Natural killer cell treated with Interleukin-12 subunit alpha and Interleukin-12 subunit beta and Interleukin-15 and Interleukin-18, amount 100 ng/mL, for 72 hours (primary cell): ENCODE measurements at places on chromosomes 2 and 18. TPM values are rescaled to one million over a fixed set of nuclear protein-coding genes. Genes with fewer than 3 reads are reported as not detected.

DNA sequence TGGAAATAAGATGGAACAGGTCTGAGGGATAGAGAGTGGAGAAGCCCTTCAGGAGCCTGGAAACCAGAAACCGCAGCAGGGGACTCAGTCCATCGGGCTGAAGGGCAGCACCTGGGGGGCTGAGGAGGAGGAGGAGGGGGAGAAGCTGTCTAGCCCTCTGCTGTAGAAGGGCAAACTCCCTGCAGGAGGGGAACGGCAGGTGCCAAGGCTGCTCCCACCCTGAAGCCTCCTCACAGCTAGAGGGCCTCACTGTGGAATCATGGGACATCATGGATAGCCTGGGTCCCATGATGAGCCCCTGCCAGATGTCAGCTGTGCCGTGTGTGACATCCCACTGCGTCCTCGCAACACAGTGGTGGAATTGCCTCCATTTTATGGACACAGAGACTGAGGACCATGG, 435 bp downstream of the MYO7B start:
- no peak for DNase-seq
- peaks cover 21% of the 10 kb centered on the region for H3K27me3 ChIP-seq
- H3K4me3 ChIP-seq = no peak overlapping the region
- H3K4me1 ChIP-seq = no peaks in the 10 kb centered on the region
- H3K27ac ChIP-seq = no peak overlapping the region
- no peaks in the 10 kb centered on the region for H3K36me3 ChIP-seq

DNA sequence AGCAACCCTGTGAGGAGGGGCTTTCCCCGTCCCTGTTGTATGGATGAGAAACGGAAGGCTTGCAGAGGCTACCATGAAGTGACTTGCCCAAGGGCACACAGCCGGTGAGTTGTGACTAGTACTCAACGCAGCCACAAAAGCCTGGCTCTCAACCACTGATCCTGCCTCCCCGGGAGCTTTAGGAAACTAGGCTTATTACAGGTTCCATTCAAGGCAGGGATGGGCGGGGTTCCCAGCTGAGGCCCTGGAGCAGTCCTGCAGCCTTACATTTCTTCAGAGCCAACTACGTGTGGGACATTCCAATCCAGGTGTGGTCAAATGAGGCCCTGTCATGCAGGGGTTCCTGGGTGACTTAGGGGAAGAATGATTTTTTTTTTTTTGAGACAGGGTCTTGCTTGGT, 59.6 kb downstream of the MEX3C start:
- no peaks in the 10 kb centered on the region for H3K36me3 ChIP-seq
- no peak overlapping the region for H3K4me3 ChIP-seq
- H3K27ac ChIP-seq = no peak overlapping the region
- DNase-seq = no peak

DNA sequence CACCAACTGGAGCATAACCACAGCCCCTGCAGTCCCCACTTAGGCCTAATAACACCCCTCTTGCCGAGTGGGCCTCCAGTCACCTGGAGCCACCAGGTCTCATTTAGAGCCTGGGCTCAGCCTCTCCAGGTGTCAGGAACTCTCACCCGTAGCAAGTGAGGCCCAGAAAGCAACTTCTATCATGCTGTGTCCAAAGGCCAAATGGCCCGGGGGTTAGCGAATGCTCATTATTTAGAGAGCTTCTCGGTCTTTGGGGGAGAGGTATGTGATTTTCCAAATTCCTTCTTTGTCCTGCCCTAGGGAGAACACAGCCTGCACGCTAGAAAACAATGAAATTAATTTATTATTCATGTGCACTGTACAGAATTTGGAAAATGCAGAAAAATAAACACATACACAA, 109.9 kb upstream of the PTPRM start:
- H3K4me3 ChIP-seq = no peak overlapping the region
- no peak for DNase-seq
- no peaks in the 10 kb centered on the region for H3K36me3 ChIP-seq

The SP5 gene
- total RNA-seq = not detected

The GPR55 gene
- total RNA-seq = 5.5 TPM

The TNFRSF11A gene
- total RNA-seq = 5.9 TPM

DNA sequence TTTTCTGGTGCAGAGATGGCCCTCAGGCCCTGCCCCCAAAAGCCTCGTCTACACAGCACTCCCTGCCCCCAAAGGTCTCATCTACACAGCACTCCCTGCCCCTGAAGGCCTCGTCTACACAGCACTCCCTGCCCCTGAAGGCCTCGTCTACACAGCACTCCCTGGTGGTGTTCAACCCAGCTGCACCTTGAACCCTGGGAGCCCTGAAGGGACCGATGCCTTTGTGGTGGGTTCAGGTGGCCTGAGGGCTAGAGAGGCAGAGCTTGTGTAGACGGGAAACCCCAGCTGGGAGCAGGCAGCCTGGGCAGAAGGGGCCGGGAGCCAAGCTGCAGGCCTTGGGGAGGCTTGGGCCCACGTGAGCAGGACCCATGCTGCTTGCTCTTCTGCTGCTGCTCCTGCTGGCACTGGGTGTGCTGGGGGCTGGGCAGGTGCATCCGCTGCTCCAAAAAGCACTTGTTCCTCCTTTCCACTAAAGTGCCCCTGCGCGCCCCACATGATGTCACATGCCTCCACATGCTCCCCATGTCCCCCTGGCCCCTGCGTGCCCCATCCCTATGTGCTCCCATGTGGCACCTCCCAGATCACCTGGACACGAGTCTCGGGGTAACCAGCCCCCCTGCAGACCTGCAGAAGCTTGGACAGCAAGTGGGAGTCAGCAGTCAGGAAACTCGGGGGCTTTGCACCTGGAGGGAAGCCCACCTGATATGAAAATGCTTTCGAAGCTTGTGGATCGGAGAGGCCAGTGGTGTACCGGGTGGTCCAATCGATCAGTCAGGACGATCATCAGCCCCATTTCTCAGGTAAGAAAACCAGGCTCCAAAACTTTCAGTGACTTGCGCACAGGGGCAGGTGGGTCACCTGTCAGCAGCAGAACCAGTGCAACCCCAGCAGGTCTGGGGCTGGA, 94.9 kb upstream of the CTDP1 start:
- peak; percentile 31 for DNase-seq
- no peak overlapping the region for H3K4me3 ChIP-seq
- no peaks in the 10 kb centered on the region for H3K27me3 ChIP-seq
- H3K4me1 ChIP-seq = no peaks in the 10 kb centered on the region

GRCh38 chr2:37230581-37230980, 815 bp downstream of the CEBPZ start:
- H3K4me1 ChIP-seq = peaks cover 16% of the 10 kb centered on the region
- peaks cover 6% of the 10 kb centered on the region for H3K36me3 ChIP-seq
- DNase-seq = no peak
- no peaks in the 10 kb centered on the region for H3K27me3 ChIP-seq
- no peak overlapping the region for H3K27ac ChIP-seq
- no peak overlapping the region for H3K4me3 ChIP-seq

GRCh38 chr18:52353589-52353988, 13.6 kb downstream of the DCC start:
- DNase-seq = no peak
- no peaks in the 10 kb centered on the region for H3K27me3 ChIP-seq
- no peak overlapping the region for H3K27ac ChIP-seq
- H3K36me3 ChIP-seq = no peaks in the 10 kb centered on the region
- no peaks in the 10 kb centered on the region for H3K4me1 ChIP-seq

- peaks cover 8% of the 10 kb centered on the region for H3K27me3 ChIP-seq
- no peaks in the 10 kb centered on the region for H3K36me3 ChIP-seq
- H3K4me1 ChIP-seq = no peaks in the 10 kb centered on the region
- DNase-seq = no peak
Observed at GRCh38 chr2:98924038-98924830, 11.8 kb downstream of the CRACDL start.

DNA sequence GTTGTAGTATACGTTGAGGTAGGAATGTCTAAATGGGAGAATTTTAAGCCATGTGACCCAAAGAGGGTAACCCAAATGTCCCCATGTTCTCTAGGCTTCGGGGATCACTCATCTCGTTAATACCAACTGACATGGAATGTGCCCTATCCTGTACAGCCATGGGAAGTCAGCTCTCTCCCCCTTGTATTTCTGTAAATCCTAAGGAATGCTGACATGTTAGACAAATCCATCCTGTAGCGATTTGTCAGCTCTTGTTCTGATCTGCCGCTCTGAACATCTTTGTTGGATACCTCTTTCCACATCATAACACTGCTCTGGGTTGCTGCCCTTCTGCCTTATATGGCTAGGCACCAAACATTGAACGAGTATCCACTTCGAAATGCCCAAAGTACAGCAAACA, 350.6 kb downstream of the RND3 start:
- H3K27me3 ChIP-seq = no peaks in the 10 kb centered on the region
- no peak overlapping the region for H3K27ac ChIP-seq
- no peak overlapping the region for H3K4me3 ChIP-seq
- DNase-seq = no peak
- H3K36me3 ChIP-seq = no peaks in the 10 kb centered on the region

The CMPK2 gene
- 5.7 TPM for total RNA-seq

GRCh38 chr2:225471039-225471438, 71.5 kb downstream of the NYAP2 start:
- no peak for DNase-seq
- peaks cover 14% of the 10 kb centered on the region for H3K4me1 ChIP-seq
- H3K36me3 ChIP-seq = no peaks in the 10 kb centered on the region

GRCh38 chr2:12669036-12669435, 47.7 kb upstream of the TRIB2 start:
- H3K4me3 ChIP-seq = no peak overlapping the region
- no peak for DNase-seq
- H3K36me3 ChIP-seq = peaks cover 7% of the 10 kb centered on the region
- H3K4me1 ChIP-seq = no peaks in the 10 kb centered on the region
- peaks cover 5% of the 10 kb centered on the region for H3K27me3 ChIP-seq

DNA sequence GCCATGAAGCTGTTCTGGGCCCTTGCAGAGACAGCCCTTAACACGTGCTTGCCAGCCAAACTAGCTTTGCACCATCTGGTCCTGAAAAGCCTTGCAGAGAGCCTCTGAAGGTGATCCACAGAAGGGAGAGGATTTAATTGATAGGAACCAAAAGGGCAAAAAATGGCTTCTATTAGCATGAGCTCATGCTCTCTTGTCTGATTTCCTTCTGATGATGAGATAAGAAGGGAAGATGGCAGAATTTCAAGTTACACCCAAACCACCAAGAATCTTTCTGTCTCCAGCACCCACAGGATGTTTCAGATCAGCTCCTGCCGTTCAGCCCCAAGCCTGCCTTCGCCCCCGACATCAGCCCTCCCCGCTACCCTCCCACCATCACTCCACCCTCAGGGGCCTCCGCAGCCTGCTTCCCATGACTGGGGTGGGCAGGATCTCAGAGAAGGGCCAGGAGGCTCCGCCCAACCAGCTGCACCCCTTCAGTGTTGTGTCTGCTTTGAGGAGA, 23.4 kb upstream of the GLI2 start:
- H3K27me3 ChIP-seq = peaks cover 19% of the 10 kb centered on the region
- no peak overlapping the region for H3K4me3 ChIP-seq
- peaks cover 2% of the 10 kb centered on the region for H3K4me1 ChIP-seq
- no peak for DNase-seq
- no peak overlapping the region for H3K27ac ChIP-seq
- no peaks in the 10 kb centered on the region for H3K36me3 ChIP-seq

DNA sequence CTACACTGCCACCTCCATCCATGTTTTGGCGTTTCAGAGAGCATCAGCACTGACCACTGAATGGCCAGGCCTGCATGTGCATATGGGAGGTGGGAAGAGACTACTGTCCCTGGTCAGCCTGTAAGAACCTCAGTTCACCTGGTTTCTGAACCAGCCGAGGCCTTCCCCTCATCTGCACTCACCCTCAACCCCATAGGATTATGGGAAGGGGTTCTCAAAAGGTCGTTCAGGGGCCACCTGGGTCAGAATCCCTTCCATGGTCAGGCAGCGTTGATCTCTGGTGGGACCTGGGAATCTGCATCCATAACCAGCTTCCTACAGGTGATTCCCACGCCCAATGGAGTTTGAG, 36.7 kb downstream of the TET3 start:
- no peak for DNase-seq
- no peaks in the 10 kb centered on the region for H3K36me3 ChIP-seq
- H3K4me3 ChIP-seq = no peak overlapping the region
- H3K27me3 ChIP-seq = no peaks in the 10 kb centered on the region

DNA sequence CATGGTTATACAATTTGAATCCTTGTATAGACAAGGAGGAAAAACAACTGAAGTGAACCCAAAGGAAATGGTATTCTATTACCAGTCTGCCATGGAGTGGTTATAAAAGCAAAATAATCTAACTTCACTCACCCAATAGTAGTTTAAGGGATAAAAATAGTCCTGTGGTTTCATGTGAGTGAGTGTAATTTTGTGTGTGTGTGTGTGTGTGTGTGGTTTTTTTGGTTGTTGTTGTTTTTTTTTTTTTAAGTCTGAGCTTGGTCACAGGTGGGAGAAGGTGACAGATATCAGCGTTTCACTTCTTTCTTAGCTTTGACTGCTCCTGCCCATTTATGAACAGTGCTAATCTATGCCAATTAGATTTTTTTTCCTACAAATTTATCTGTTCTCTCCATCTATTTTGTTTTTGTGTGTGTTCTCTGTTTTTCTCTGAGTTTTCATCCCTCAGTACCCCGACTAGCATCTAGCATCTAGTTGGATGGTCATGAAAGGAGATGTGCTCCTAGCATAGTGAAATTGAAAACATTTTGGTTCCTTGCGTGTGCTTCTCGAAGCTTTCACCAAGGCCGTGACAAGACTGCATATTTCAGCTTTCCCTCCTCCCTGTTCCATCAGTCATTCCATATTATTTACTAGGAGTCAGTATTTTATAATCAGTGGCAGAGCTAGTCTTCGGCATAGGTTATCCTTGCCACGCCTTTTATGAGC, 200.1 kb upstream of the DTNA start:
- no peak for DNase-seq
- H3K36me3 ChIP-seq = peaks cover 4% of the 10 kb centered on the region
- H3K4me1 ChIP-seq = no peaks in the 10 kb centered on the region
- H3K27ac ChIP-seq = no peak overlapping the region

The CHMP3 gene
- total RNA-seq = 45.1 TPM

DNA sequence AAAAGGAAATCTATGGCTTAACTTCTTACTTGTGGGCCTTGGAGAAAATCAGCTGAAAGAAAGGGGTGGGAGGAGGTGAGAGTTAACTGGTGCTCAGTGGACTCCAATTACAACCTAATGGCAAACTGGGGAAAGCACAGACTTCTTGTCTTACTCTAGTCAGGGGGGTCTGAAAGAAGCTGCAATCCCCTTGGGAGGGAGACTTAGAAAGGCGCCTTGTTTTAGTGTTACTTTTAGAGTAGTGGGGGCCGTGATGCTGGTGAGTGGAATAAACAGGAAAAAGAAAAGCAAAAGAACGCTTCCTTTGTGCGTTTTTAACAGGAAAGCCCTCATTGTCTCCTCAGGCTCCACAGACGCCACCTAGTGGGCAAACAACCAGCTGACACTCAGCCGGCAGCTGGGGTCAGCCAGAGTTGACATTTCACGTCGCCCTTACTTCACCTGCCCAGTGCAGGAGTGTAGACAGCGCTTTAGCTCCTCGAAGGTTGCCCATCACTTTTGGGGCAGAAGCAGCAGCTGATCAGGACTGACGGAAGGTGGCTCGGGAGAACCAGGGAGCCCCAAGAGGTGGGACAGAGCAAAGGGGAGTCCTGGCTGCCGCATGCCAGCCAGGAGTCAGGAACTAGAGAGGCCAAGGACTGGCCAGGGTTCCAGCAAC, 55.9 kb upstream of the GORASP2 start:
- peak overlapping the region; percentile 48 for H3K27ac ChIP-seq
- H3K4me3 ChIP-seq = peak overlapping the region; percentile 64
- DNase-seq = peak; percentile 77
- no peaks in the 10 kb centered on the region for H3K36me3 ChIP-seq
- peaks cover 8% of the 10 kb centered on the region for H3K27me3 ChIP-seq
- peaks cover 11% of the 10 kb centered on the region for H3K4me1 ChIP-seq

The WDCP gene
- 26.3 TPM for total RNA-seq
